ENCODE measurements at places on chromosomes 1 and 21. TPM values are rescaled to one million over a fixed set of nuclear protein-coding genes. Genes with fewer than 3 reads are reported as not detected.

The KISS1 gene
- total RNA-seq: not detected

The PRMT6 gene
- 11.0 TPM for total RNA-seq

The NVL gene
- 34.6 TPM for total RNA-seq

The MCOLN2 gene
- 1.7 TPM for total RNA-seq
